ENCODE measurements at places on chromosomes 11 and 22. TPM values are rescaled to one million over a fixed set of nuclear protein-coding genes. Genes with fewer than 3 reads are reported as not detected.

Gene FBLN1
- total RNA-seq, result 726 TPM

Gene PIH1D2
- 1.5 TPM for total RNA-seq

Gene C11orf97
- not detected for total RNA-seq

Gene SCN4B
- total RNA-seq, result 0.44 TPM

Gene SLC25A18
- not detected for total RNA-seq

Gene MCAM
- total RNA-seq, result 2.3 TPM
